ENCODE measurements at places on chromosomes 5 and 9.
A peak's percentile ranks its signal among the peaks of the same experiment; 100 is the strongest.

- DNase-seq: no peak
These were observed 3.2 kb downstream of the ELL2 start for GRCh38 chr5:95958310-95959014.

- no peak for DNase-seq
These were observed 1690.7 kb upstream of the CDH9 start for GRCh38 chr5:28729067-28729466.

DNA sequence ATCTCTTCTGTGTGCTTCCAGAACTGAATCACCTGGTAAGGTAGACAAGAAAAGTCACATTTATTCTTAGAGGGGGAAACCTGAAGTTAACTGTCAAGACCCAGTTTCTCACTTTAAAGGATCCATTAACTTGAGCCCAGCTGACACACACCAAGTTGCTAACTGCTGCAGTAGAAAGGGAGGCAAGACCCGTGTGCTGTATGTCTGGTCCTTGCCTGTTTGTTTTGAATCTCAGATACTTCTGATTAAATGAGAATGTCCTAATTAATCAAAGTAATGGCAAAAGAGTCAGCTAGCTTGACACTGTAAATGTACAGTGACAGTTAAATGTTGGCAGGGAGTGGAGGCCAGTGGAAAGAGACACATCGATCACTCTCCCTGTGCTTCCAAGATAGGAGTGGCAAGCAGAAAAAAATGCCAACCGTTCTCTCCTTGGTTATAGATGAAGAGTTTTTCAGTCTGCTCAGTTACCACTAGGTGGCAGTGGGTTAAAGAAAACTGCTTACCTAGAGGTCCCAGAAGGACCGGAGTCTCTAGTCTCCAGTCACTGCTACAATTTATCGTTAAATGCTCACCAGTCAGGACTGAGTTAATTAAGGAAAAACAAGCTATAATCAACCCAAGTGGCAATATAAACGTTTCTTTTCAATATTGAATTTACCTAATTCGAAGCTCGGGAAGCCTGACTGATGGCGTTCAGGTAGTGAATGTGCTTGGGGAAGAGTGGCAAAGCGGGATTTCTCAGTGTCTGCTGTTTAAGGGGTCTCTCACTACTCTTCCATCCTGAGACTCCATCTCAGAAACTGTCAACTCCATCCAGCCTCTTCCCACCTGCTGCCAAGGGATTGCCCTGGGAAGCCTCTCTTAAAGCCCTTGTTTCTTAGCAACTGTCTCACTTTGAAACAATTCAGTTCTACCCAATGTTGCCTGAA lies 18.4 kb downstream of the LSM11 start:
- peak; percentile 69 for DNase-seq

GRCh38 chr9:131402738-131403492 lies 9.0 kb downstream of the PRRC2B start:
- peak; percentile 83 for DNase-seq

- no peak for DNase-seq
These were observed 264.2 kb downstream of the IRX2 start for GRCh38 chr5:2487152-2487763.

DNA sequence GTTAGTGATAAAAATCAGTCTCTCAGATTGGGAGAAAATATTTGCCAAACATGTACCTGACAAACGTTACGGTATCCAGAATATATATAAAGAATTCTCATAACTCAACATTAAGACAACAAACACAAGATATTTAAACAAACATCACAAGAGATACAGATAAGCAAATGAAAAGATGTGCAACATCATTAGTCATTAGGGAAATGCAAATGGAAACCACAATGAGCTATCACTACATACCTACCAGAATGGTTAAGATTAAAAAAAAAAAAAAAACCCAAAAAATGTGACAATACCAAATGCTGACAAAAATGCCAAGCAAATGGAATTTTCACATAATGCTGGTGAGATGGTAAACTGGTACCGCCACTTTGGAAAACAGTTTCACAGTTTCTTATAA lies 15.4 kb downstream of the CERT1 start:
- no peak for DNase-seq

GRCh38 chr9:129199044-129199435 lies 21.0 kb upstream of the IER5L start:
- no peak for DNase-seq

- DNase-seq: no peak
These were observed 30.4 kb downstream of the FBXO4 start for GRCh38 chr5:41955432-41956024.

GRCh38 chr5:120677481-120677880 lies 213.4 kb downstream of the PRR16 start:
- DNase-seq: no peak

DNA sequence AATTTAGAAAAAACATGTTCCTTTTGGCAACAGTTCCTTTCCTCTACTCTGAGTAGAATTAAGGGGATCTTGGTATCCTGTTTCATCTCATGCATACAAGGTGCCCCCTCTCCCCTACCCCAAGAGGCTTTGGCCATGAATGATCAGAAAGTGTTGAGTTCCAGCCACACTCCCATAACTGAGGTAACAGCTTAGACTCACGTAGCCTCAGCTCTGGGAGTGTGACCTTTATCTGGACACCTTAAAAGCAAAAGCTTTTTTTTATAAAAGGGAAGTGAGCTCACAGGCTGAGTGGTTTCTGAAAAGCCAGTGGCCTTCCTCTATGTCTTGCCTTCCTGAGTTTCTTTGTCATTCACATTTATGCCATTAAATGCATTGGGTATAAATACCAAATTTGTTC lies 900 bp upstream of the HAVCR2 start:
- DNase-seq: no peak

DNA sequence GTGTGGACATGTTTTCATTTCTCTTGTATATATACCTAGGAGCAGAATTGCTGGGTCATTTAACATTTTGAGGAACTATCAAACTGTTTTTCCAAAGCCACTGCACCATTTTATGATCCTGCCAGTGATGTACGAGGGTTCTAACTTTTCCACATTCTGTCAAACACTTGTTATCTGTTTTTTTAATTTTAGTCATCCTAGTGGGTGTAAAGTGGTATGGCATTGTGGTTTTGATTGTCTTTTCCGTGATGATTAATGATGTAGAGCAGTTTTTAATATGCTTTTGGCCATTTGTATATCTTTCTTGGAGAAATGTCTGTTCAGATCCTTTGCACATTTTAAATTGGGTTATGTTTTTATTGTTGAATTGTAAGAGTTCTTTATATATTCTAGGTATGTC lies 107.0 kb downstream of the MELK start:
- DNase-seq: no peak

- peak; percentile 40 for DNase-seq
These were observed 92.1 kb downstream of the LMNB1 start for GRCh38 chr5:126869005-126869451.

- DNase-seq: no peak
These were observed 5.8 kb downstream of the ANXA6 start for GRCh38 chr5:151151793-151152192.

DNA sequence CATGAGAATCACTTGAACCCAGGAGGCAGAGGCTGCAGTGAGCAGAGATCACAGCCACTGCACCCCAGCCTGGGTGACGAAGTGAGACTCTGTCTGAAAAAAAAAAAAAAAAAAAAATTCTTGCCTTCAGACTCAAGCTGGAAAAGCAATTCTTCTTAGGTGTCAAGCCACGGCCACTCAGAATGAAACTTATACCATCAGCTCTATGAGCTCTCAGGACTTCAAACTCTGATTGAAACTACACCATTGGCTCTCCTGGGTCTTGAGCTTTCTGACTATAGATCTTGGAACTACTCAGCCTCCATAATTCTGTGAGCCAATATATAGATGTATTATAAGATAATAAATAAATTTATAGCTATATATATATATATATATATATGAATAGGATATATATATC lies 12.9 kb upstream of the FGF10 start:
- no peak for DNase-seq

DNA sequence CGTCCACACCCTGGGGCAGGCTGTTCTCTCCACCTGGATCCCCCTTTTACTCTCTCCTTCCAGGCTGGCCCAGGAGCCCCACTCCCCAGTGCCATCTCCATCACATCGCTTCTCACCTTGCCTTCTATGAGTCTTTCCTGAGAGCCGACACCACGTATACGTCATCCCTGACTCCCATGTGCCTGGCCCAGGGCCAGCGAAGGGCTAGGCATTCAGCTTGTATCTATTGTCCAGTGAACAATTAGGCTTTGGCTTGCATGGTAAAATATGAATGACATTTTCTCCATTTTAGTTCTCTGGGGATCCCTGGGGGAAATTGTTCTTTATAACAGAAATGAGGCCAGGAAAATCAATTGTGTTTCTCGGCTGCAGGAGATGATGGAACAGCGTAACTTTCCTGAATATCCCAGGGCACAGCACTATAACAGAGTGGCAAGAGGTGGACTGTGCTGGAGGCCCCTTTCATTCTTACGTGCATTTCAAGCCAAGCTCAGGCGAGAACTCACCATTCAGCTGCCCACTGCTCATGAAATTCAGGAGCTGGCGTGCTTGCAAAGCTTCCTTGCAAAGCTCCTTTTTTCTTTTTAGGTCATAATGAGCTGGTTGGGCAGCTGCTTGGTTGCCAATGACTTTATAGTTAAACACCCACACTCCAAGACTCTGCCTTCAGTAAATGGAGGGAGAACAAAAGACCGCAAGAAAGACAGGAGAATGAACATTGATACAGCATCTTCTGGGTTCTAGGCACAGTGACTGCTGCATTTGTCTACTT lies 37.7 kb downstream of the NSG2 start:
- DNase-seq: no peak

DNA sequence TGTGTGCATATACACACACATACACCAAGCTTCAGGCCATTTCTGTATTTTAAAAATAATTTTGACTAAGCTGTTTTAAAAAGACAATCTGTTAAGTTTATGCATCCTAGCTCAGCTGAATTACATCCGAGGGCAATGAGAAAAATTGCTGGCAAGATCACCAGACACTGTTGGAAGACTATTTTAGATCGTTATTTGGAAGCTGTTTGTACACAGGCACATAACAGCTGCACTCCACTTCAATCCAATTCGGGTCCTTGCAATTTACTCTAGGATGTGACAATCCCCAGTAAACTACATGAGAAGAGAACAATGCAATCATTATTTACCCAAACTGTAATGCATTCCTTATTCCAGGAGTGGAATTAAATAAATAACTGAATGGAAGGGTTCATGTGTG lies 79.3 kb upstream of the RASA1 start:
- DNase-seq: no peak

GRCh38 chr5:6423327-6424109 lies 25.1 kb upstream of the UBE2QL1 start:
- no peak for DNase-seq

GRCh38 chr5:138951986-138952735 lies 77.0 kb upstream of the LRRTM2 start:
- no peak for DNase-seq

- DNase-seq: no peak
These were observed 234.8 kb downstream of the AUH start for GRCh38 chr9:91126761-91127445.

GRCh38 chr9:117121316-117121715 lies 293.5 kb downstream of the ASTN2 start:
- DNase-seq: no peak

DNA sequence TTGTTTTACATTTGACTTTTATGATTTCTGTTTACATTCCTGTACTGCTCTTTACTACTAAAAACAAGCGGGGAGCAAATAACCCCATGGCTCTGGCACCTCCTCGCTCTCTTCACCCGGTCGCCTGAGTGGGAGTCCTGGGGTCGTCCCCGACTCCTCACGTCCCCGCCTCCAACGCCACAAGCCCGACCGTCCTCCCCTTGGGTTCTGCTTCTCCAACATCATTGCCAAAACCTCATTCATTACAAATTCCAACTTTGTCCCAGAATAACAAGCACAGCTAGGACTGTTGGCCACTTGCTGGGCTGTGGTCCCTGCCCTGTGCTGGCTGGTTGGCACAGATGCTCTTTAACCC lies 35.1 kb downstream of the MRPL36 start:
- no peak for DNase-seq

DNA sequence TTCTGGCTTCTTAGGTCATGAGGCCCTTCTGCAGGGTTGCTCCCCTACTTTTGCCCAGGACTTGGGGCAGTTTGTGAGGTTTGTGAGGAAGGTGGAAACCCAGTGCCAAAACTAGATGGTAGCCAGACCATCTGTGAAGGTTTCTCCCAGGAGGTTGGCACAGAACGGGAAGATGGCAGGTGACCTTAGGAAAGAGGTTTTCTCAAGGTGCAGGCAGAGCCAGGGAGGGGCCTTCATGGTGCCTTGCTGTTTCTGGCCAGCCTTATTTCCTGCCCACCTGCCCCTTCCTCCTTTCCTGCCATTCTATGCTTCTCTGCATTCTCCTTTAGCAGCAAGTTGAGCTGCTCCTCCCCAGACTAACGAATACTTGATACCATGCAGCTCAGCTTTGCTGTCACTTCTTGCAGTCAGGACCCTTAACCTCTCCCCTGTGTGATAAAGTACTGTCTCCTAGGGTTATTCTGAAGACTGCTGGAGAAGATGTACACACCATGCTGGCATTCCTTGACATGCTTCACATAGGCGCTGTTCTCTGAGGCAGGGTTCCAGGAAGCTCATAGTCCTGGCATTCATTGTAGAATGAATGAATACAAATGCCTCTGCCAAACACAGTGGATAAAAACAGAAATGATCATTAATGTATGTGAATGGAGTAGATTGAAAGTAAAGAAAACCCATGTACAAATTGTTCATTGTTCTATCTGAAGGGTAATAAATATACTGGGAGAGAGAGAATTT lies 154.3 kb downstream of the KDM4C start:
- DNase-seq: no peak

DNA sequence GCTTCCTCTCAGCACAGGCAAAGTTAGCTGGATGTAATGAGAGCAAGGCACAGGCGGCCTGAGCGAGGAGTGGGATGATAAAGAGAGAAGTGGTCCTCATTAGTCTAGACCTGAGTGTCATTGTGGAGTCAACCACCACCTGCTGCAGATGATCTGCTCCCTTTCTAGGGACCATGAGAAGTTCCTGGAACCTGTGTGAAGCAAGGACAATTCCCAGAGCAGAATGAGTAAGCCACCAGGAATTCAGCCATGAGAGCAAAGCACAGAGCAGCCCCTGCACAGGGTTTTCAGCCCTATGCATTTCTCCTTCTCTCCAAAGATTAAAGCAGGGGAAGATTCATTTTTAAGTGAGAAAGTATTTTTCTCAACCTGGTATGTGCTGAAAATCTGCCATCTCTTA lies 146.8 kb upstream of the SPEF2 start:
- DNase-seq: peak; percentile 40

- DNase-seq: no peak
These were observed 73.4 kb downstream of the SGCD start for GRCh38 chr5:156400231-156400986.

GRCh38 chr9:85871008-85871407 lies 69.9 kb upstream of the NAA35 start:
- DNase-seq: no peak

DNA sequence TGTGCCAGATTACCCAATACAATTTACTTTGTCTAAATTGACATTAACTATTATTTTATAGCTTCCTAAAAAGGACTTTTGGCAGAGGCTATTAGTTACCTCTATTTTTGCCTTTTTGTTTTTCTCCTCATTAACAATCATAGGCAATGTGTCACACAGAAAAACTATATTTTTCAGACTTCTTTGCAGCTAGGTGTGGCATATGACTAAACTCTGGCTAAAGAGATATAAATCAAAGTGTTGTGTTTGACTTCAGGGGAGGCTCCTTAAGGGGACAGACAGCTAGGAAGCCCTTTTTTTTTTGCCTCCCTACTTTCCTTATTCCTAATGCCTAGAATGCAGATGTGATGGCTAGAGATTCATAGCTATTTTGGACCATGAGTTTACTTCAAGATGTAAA lies 19.7 kb upstream of the GCNT4 start:
- no peak for DNase-seq

Measured in brain microvascular endothelial cell (primary cell).